ENCODE measurements at places on chromosomes 6 and 20. TPM values are rescaled to one million over a fixed set of nuclear protein-coding genes. Genes with fewer than 3 reads are reported as not detected.

The VAPB gene
- total RNA-seq: 24.1 TPM

The DACT2 gene
- 0.84 TPM for total RNA-seq

The OLIG3 gene
- total RNA-seq: not detected

The MEP1A gene
- not detected for total RNA-seq

The COL19A1 gene
- total RNA-seq: not detected

All from kidney epithelial cell (primary cell).